GM19239 (cell line): ENCODE measurements at places on chromosomes 1 and 21.

DNA sequence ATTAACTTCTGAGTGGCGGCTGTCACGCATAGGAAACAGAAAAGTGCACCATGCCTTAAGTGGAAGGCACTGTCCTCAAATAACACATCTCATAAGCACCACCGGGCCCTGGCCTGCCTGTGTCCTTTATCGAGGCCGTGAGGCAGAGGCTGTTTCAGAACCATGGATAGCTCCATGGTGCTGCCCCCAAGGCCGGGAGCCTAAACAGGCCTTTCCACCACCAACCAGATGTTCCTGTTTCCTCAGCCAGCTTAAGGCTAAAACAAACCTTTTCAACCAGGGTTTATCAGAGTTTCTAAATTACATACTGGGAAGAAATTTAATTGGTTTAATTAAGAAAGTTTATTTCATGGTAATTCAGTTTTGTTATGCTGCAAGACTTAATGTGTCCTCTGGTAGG, 114.4 kb downstream of the DMRTA2 start:
- peak; percentile 25 for DNase-seq

GRCh38 chr1:57889676-57890320, 465.9 kb upstream of the DAB1 start:
- DNase-seq, result no peak

- DNase-seq, result no peak
These were observed 7.3 kb upstream of the SIM2 start for GRCh38 chr21:36691555-36692041.

DNA sequence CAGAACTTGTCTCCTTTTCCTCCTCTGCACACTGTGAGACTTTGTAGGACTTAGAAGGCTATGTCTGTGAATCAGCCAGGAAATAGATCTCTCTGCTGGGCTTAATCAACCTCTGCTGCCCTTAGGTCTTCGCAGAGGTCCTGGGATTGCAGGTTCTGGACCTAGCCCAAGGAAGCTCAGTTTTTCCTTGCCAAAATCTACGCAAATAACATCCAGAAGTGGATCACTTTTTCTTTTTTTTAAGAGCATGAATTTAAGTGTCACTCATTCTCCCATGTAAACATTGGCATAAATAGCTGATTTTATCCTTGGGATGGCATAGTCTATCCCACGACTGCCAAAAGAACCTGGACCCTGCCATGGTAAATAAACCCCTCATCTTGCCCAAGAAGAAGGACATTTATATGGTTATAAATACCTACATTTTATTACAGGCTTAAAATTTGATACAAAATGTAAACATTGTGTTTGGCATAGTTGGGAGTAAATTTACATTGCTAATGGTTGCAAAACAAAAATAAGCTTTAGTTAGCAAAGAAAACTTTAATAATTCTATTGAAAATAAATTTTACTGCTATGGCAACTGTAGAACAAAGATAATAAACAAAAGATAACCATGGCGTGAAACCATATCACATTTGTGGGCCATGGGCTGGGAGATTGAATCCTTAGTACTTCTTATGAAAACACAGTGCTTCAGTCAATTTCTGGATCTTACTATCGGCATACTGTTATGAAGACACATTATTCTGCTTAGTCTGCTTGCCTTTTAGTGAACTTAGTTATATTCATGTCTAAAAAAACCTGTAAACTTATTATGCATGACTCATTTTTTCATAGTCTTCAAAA, 24.5 kb upstream of the DISC1 start:
- no peak for DNase-seq

DNA sequence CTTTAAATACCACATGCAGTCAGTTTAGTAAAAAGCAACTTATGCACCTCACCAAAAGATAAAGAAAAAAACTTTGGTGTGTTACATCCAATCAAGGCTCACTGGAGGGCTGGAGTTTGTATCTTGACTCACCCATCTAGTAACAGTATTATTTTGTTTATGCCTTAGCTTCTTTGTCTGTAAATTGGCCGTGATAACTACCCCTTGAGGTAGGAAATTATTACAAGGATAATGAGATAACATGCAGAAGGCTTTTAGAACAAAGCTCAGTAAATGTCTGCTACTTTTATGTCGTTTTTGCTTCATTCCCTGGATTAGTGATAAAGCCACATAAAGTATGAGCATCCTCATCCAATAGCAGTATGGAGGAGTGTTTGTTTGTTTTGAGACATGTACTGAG, 94.8 kb downstream of the ATP5PO start:
- no peak for DNase-seq

DNA sequence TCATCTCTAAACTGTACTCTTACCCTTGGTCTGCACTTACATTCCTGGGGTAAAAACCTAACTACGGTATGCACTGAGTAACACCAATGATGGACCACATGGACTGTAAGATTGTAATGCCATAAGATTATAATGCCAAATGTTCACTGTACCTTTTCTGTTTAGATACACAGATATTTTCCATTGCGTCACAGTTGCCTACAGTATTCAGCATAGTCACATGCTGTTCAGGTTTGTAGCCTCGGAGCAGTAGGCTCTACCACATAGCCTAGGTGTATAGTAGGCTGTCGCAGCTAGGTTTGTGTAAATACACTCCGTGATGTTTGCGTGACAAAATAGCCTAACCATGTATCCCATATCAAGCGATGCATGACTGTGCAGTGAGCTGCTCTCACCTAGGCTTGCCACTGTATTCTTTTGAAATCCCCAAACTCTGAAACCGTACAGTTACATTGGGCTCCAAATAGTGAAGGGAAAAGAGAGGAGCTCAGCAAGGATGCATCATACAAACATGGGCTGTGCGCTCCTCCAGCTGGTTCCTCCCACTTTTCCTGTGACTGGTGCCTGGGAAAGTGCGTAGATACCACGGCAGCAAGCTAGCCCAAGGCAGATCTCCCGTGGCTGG, 35.2 kb downstream of the CFAP57 start:
- DNase-seq, result no peak

DNA sequence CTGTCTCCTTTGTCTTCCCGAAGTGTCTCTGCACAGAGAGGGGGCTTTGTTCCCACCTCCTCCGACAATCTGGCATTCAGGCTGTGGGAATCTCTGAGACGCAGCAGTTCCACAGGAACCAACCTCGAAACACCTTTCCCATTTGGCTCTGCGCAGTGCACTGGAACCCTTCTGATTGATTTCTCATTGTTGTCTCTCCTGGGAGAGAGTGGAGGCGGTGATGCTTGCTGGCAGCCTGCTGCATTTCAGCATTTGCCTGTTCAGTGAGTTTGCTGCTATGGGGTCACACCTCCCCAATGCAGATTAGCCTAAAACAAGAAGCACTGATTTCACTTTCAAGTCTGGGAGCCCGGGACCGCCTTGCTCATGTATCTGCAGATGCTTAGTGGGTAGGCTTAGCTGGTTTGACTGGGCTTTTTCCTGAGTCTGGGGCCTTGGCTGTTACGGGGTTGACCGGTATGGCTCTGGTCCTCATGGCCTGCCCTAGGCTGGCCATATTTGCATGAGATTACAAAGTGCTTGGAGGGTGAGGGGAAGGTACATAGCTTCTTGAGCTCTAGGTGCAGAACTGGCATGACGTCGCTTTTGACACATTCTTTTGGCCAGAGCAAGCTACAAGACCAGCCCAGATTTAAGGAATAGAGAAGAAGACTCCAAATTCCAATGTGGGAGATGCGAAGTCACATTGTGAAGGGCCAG, 695.3 kb downstream of the PTPRU start:
- DNase-seq, result no peak

GRCh38 chr1:30461640-30462039, 261.7 kb downstream of the MATN1 start:
- DNase-seq, result no peak

- no peak for DNase-seq
These were observed 19.6 kb downstream of the NRDC start for GRCh38 chr1:51858892-51859291.

- DNase-seq, result no peak
These were observed 22.0 kb downstream of the PANK4 start for GRCh38 chr1:2504225-2504948.

GRCh38 chr1:225464851-225465792, 37.3 kb upstream of the LBR start:
- no peak for DNase-seq

DNA sequence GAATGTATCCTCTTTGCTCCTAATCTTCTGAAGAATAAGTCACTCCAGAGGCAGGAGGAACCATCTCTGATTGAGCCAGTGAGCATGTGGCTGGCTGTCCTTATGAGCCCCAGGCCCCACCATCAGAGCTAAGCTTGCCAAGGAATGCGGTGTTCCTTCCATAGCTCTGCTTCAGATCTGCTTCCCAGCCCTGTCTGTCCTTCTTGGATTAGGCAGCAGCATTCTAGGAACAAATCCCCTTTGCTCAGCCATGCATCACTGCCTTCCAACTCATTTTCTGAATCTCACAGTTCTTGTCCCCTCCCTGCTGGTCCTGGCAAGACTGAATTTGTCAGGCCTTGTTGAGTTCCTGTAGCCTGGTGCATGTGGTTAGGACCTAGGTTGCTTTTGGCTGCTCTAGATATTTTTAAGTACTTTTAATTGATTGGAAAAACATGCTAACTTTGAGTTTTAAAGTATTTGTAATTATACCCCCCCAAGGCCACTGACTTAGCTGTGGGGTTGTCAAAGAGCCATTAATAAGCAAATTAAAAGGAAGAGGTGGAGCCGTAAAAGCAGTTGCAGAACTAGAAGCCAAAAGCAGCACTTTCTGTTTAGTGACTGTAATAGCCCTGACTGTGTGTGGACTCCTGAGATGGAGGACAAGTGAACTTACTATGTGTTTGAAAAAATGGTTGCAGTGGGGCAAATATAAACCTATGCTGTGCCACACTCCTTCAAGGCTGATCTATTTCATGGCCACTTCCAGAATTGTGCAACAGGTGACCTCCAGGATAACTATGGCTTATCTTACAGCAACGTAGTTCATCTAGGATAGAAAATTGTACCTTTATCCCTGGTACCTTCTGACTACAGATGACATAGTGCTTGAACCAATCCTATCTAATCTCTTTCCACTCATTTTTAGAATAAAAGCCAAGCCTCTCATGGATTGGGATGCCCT, 61.3 kb upstream of the BACH1 start:
- DNase-seq, result no peak

- no peak for DNase-seq
These were observed 266.6 kb upstream of the C1orf174 start for GRCh38 chr1:4166713-4167112.

DNA sequence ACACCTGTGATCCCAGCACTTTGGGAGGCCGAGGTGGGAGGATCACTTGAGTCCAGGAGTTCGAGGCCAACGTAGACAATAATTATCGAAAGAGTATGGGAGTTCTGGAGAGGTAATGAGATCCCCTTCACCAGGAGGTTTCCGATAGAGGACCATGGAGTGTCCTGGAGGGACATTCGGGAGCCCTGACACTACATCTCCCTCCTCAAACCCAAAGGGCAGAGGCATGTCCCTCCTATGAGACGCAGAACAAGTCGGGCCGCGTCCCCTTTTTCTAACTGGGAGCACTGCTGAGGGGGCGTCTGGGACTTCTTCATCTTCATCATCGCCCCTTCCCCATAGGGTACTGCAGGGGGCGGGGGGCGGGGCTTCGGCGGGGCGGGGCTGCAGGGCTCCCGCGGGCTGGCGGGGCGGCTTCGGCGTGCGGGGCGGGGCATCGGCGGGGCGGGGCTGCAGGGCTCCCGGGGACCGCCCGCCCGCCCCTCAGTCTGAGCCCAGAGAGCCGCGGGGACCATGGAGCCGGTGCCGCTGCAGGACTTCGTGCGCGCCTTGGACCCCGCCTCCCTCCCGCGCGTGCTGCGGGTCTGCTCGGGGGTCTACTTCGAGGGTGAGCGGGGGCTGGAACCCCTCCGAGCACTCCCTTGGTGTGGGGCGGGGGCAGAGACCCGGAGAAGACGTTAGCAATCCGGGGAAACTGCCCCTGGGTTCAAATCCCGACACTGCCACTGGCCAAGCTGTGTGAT, at the start of gene THEMIS2:
TSS of gene THEMIS2 (plus strand) at position 486 of the 743 bp plus-strand sequence. CDS start at position 514, 28 bp downstream.
- DNase-seq, result no peak

DNA sequence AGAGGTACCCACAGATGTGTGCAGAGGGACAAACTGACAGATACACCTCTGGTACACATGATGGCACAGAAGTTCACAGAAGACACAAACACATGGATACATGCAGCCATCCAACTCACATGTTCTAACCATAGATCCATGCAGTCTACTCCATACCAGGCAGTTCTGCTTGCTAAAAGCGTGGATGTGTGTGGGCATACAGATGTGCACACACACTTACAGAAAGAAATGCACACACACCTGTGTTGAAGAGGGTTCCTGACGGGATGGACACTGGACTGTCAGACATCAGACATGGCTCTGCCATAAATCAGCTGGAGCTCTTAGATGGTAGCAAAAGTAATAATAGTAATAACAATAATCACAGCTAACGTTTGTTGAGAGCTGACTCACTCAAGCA, 6.8 kb downstream of the CD52 start:
- no peak for DNase-seq

GRCh38 chr1:32536117-32536516, 3.1 kb upstream of the ZBTB8A start:
- DNase-seq, result no peak

GRCh38 chr1:11338284-11338924, 65.4 kb downstream of the UBIAD1 start:
- DNase-seq, result no peak

DNA sequence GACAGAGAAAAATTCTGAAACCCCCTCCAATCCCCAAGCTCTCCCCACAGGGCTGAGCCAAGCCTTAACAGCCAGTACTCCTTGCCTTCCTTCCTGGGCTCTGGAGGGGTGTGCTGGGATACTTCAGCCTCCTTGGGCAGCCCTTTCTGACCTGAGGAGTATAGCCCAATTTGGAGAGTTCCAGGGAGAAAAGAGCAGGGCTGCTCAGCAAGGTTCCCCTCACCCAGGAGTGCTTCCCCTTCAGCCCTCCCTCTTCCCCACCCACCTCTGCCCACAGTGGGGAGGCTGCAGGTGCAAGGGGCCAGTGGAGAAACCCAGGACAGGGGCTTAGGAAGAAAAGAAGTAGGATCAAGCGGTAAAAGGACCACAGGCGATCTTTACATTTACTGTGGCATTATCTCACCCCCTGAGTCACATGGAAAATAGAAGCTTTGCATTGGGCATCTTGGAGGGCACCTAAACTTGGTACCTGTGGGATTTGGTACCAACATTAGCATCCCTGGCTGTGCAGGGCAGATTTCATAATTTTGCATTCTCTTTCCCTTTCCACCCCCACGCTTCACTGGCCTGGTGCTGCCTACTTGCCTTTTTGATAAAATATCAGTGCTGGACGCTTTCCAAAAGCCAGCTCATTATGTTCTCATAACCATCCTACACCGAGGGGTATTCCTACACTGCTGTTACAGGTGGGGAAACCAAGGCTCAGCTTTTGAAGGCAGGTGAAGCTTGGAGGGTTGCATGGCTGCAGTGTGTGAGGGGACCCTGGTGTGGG, 2.8 kb upstream of the ADORA1 start:
- DNase-seq, result no peak

GRCh38 chr1:52534928-52535764, 17.7 kb downstream of the TUT4 start:
- DNase-seq, result no peak

GRCh38 chr1:182761396-182762395, 27.9 kb upstream of the NPL start:
- no peak for DNase-seq

DNA sequence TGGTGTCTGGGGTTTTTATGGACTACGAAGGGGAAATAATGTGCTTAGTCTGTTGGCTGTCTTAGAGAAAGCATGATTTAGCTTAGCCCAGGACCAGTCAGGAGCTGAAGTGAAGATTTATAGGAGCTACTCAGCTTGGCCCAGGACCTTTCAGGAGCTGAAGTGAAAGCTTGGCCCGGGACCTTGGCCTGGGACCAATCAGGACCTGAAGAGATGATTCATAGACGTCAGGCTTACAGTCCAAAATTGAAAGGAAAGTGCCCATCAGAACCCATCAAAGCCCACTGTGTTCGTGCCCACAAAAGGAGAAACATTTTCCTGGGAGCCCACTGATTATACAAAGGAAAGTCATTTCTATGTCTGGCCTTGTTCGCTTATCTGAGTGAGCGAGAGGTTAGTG, 35.6 kb downstream of the MSTO1 start:
- no peak for DNase-seq
